ENCODE measurements at places on chromosomes 16 and 17.

DNA sequence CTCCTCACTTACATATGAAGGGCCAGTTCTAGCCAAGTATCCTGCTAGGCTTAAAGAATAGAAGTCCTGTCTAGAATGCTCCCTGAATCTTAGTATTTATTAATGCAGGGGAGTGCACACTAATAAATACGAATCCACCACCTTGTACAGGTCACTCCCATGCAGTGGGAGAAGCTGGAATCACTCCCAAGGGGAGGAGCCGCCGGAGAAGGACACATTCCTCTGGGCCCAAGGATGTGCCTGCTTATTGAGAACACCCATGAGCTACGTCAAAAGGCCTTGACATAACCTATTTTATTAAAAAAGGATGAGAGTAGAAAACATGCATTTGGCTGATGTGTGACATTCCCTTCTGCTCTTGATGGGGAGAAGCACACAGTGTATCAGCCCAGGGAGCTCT lies 223.5 kb downstream of the SPECC1 start:
- no peak for DNase-seq

DNA sequence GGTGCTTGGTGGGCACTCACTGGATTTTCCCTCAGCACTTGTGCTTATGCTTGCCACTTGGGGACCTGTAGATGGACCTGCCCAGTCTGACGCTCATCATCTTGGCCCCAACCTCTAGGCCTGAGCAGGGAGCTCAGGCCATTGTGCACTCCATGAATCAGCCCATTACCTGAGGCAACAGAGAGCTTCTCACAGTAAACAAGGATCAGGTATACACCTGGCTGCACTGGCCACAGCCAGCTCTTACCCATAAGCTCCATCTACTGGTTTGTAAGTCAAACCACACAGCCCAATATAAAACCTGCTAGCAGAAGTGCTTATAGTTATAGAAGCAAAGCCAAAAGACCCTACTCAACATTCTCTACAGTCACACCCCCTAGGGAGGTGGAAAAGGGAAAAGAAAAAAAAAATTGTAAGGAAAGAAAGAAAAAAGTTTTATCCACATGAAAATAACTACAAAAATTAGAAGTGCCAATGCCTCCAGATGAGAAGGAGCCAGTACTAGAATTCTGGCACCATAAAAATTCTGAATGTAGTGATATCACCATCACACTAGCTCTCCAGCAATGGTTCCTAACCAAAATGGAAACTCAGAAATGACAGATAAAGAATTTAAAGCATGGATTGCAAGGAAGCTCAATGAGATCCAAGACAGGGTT lies 87.8 kb upstream of the CDH5 start:
- no peak for DNase-seq

- DNase-seq, result no peak
Measured at GRCh38 chr17:64291268-64291851, 28.3 kb upstream of the TEX2 start.

DNA sequence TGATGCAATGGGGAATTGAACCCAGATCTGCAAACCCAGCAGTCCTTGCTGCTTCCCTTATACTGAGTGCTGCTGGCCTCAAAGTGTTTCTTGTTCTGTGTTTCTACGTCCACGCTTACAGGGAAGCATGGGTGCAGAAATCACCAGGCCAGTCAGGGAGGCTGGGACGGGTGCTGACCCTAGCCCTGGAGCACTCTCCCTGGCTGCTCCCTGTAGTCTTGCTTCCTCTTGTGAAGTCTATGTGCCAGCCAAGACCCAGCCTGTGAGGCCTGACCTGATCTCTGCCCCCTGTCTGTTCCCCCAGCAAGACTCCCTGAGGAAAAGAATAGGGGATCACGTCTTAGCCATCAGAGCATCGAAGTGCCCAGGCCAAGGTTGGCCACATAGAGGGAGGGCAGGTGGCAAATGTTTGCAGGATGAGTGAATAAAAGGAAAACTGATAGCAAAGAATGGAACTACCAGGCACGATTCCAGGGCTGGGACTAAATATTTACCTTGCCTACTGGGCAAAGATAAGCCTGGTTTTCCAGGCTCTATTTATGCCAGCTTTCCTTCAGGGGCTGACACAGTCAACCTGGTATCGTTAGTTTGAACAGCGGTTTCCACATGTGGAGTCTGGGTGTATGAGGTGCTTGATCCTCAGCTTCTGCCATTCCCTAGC lies 41.2 kb upstream of the RHOT1 start:
- no peak for DNase-seq

GRCh38 chr17:57107498-57108101 lies 22.6 kb downstream of the AKAP1 start:
- DNase-seq, result no peak

- no peak for DNase-seq
Measured at GRCh38 chr17:28170771-28171170, 128.3 kb downstream of the NLK start.

- no peak for DNase-seq
Measured at GRCh38 chr17:8855477-8856204, 11.8 kb downstream of the PIK3R6 start.

GRCh38 chr17:55274355-55275255 lies 9.8 kb downstream of the HLF start:
- no peak for DNase-seq

GRCh38 chr17:75430159-75430974 lies 24.9 kb upstream of the GRB2 start:
- no peak for DNase-seq

DNA sequence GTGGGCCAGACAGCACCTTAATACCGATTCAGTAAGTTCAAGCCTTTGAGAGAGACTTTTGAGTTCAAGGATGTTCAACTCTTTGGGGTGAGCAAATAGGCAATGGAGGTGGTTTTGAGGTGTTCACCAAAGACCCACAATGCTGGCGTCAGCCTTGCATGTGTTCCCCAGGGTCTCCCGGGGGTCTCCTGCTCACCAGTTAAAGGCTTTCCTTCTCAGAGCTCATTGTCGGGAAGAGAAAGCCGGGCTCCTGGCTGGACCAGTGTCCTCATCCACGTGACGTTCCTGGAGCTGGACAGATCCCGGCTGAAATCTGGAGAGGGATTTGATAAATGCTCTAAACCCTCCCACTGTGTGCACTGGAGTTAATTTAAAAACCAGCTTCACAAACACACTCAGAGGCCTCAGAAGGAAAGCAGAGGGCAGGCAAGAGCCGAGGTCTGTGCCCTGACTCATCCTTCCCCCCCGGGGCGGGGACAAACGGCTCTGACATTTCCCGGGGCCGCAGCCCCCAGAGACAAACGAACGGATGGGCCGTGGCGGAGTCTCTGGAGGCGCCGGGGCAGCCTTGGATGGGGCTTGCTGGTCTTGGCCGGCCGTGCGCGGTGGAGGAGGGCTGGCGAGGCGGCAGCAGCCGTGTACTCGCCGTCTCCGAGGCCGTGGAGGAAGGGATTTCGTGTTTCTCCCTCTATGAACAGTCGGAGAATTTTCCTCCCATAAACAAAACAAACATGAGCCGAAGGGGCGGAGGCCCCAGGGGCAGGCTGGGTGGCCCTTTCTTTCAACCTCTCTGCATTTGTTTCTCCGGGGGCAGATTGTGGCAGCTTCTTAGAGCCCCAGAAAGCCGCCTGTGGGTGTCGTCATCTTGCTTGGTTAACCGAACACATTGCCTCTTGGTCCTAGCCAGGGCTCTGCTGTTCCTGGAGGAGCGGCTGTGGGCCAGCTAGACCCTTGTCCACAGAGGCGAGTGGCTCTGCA lies 94.2 kb downstream of the NTN1 start:
- peak; percentile 18 for DNase-seq

- no peak for DNase-seq
Measured at GRCh38 chr17:5683241-5683640, 98.9 kb upstream of the NLRP1 start.
